NCI-H1092 (cell line): ENCODE measurements at places on chromosomes 7 and 10.

GRCh38 chr7:39005461-39005860, 27.8 kb downstream of the POU6F2 start:
- DNase-seq, result no peak

DNA sequence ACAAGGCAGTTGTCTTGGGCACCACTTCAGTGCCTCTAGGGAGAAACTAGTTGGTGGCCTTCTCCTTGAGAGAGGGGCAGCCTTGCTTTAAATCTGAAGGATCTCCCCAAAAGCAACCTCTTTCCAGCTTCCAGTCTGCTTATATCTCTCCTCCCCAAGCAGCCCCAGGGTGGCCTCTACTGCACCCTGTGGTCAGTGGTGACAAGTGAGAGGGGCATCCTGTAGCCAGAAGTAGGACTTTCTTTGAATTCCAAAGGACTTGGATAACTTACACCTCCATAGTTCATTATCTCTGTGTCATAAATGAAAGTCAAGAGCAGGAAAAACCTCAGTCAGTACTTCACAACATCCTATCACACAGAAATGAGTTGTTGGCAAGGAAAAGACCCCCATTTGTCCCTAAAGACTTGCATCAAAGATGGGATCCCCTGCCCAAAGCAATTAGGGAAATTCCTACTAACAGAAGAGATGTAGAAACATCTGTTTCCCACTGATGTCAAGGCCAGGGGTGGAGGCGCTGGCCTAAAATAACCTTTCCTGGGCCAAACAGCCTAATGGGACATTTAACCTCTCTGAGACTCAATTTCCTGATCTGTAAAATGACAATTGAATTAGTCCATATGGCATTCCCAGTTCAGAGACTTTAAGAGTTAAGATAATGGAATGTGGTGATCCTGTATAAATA, 44.0 kb upstream of the ANKRD1 start:
- no peak for DNase-seq

GRCh38 chr10:7906128-7906527, 87.8 kb downstream of the TAF3 start:
- no peak for DNase-seq

DNA sequence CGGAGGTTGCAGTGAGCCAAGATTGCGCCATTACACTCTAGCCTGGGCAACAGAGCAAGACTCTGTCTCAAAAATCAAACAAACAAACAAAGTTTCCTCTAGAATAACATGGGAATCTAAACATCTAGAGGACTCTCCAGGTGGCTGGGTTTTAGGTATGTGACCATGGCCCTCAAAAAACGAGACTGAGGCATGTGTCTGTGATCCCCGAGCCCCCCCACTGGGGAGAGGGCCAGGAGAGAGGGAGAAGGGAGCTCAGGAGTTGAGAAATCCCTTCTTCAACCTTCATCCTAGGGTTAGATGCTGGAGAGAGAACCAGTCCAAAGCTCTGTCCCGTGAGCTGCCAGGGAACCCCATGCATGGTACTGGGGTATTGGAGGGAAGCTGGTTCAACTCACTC, 188.0 kb upstream of the LYZL2 start:
- DNase-seq, result no peak

GRCh38 chr10:24209432-24209771, 464 bp downstream of the KIAA1217 start:
- DNase-seq, result no peak
